ENCODE measurements at places on chromosomes 12 and 14.

GRCh38 chr14:77355811-77356210 is 21.1 kb downstream of the TMED8 start:
- DNase-seq, result no peak

DNA sequence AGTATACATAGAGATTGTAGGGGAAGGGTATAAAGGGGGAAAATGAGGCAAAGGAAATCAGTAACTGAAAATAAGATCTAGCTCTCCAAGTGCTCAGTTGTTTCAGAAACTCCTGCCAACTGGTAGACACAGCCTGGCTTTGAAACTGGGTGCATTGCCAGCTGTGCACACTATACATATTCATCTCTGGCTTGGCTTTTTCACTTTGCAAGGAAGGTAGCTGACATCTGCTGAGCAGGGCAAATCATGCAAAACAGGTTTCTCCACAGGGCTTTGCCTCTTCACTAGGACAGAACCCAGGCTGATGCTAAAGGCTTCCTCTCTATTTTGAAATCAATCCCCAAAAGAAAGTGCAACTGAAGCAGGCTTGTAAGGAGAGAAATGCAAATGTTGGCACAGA is 101.5 kb downstream of the HELB start:
- no peak for DNase-seq

GRCh38 chr14:79551523-79551922 is 659.8 kb downstream of the DIO2 start:
- no peak for DNase-seq

- no peak for DNase-seq
Observed at GRCh38 chr14:75094896-75095295, 25.5 kb downstream of the ZC2HC1C start.

DNA sequence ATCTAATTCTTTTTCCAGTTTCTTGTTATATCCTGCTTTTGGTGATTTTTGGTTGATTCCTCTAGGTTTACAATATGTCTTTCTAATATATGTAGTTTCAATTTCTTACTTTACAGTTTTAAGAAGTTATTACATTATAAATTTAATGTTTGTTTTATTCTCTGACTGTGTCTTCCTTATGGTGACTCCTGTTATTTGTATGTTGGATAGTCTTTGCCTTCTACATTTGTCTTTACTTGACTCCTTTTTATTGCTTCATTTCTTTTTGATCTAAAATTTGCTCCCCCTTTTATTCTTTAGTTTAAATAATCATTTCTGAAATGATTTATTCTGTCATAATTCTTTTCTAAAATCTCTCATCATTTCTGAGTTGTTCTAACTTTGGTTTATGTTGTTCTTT is 125.8 kb downstream of the CCDC91 start:
- no peak for DNase-seq

DNA sequence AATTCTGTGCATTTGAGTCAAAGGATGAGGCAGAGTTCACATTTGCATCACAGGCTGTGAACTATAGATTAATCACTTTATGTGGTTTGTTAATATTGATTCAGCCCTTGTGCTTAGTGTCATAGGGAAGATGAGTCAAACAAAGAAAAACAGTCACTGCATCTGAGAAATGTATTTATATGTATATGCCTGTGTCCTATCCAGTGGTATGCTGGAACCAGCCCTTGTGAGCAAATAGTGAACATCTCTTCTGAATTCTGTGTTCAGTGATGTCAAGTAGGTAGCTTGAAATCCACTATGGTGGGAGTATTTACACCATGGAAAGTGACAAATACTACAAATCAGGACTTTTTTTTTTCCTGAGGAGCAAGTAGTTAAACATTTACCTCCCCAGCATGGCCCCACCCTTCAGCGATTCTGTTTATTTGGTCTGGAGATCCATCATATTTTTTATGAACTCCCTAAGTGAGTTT is 128.5 kb downstream of the HMGA2 start:
- no peak for DNase-seq

GRCh38 chr12:2495417-2496112 is 299.2 kb upstream of the FKBP4 start:
- DNase-seq, result no peak

DNA sequence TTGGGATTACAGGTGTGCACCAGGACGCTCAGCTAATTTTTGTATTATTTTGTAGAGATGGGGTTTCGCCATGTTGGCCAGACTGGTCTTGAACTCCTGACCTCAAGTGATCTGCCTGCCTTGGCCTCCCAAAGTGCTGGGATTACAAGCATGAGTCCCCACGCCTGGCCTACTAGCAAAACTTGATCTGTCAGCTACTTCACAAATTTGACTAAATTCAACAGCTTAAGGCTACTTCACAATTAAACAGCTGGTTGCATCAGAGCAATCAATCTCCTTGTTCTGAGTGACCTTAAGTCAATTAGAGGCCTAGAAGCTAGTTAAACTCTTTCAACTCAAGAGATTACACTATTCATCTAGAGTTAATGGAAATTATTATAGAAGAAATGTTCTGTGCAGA is 12.2 kb downstream of the COQ10A start:
- no peak for DNase-seq

DNA sequence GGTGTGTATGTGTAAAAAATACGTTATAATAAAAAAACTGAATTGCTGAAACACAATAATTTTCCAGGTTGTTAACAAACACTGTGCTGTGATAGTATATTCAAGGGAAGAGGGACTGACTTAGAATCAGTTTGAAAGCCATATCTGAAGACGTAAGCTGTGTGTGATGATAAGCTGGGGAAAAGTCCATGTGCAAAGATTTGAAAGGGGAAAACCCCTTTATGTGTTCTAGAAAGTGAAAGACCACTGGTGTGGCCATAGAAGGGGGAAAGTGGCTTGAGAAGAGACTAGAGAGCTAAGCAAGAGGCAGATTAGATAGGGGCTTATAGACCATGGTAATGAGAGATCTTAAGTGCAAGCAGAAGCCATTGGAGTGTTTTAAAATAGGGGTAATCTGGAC is 195.9 kb upstream of the GZMB start:
- no peak for DNase-seq

GRCh38 chr12:58381546-58381945 is 440.2 kb downstream of the ATP23 start:
- no peak for DNase-seq

DNA sequence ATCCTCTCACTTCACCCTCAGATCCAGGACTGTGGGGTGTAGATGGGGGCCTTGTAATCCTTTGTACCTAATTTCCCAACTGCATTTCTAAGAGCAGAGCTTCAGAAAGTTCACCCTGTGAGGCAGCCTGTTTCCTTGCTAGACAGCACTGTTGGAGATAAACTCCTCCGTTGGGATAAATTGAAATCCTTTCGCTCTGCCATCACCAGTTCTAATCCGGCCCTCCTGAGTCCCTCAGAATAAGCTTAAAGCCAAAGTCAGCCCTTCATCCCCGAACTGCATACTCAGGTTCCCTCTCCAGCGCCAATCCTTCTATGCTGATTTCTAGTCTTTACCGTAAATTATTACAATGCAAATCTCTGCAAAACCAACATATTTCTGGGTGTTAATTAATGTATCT is 114.7 kb downstream of the PRMT8 start:
- no peak for DNase-seq

- no peak for DNase-seq
Observed at GRCh38 chr12:9906873-9907272, 25.3 kb downstream of the CLEC2A start.

- no peak for DNase-seq
Observed at GRCh38 chr14:92706386-92706785, 42.0 kb downstream of the LGMN start.

- DNase-seq, result no peak
Observed at GRCh38 chr14:37202265-37202664, 4.5 kb downstream of the MIPOL1 start.

- no peak for DNase-seq
Observed at GRCh38 chr12:89636776-89637160, 71.9 kb downstream of the ATP2B1 start.

- DNase-seq, result no peak
Observed at GRCh38 chr14:97106166-97106565, 309.0 kb downstream of the VRK1 start.

- DNase-seq, result no peak
Observed at GRCh38 chr14:60199321-60199720, 34.1 kb upstream of the DHRS7 start.

Measured in right renal pelvis (tissue), 4 donors.